T-helper 1 cell (primary cell): ENCODE measurements at places on chromosomes 5 and 9.

DNA sequence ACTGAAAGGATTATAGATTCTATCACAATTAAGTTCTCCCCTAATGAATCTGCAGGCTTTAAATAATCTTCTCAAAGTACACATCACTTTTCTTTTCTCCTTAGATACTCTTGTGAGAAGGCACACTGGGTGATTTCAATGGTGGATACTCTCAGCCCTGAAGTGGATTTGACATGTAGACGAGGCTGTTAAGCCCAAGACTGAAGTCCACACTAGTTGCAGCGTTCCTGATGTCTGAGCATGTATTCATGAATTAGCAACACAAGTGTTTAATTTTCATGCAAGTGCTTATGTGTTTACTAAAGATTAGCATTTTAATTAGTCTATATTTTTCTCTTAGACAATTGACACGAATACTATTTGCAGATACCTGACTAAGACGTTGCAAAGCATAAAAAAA, 218.9 kb downstream of the TMEM161B start:
- no peak for DNase-seq

- DNase-seq, result peak; percentile 43
Observed at GRCh38 chr9:97388721-97389238, 23.1 kb upstream of the TDRD7 start.

DNA sequence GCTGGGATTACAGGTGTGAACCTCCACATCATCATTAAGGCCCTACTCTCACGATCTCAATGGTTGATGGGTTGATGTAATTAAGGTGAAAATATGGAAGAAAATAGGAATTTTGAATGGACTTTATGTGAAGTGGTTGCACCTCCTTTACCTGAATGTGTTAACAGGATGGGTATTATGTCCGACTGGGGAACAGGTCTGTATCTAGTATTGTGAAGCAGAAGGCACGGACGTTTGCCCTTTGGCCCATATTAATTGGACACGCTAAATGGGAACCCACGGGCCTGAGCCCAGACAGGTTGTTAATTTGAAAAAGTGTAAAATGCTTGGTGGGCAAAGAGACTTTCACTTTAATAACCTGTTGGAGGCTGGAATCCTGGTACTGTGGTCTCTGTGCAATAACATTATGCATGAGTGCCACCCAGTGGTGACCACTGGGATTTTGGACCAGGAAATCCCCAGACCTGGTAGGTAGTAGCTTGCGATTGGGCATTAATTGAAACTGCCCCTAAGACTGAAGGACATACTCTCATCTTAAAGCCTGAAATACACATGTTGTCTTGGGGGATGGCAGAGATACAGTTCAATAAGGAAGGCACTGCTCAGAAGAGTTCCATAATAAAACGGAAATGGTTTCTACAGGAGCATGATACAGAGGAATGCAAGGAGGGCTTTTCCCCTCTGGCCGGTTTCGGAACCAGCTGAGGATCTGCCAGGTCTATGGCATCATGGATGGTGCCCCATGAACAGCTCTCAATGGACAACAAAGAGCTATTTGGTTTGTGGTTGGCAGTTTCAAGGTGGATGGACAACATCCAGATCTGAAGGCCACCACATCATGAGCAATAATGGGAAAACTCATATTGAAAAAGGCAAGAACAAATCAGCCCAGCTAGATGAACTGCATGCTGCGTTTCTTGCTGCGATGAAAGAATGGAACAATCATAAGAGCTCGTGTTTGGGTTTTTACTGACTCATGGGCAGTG, 26.2 kb upstream of the BICD2 start:
- DNase-seq, result peak; percentile 68

DNA sequence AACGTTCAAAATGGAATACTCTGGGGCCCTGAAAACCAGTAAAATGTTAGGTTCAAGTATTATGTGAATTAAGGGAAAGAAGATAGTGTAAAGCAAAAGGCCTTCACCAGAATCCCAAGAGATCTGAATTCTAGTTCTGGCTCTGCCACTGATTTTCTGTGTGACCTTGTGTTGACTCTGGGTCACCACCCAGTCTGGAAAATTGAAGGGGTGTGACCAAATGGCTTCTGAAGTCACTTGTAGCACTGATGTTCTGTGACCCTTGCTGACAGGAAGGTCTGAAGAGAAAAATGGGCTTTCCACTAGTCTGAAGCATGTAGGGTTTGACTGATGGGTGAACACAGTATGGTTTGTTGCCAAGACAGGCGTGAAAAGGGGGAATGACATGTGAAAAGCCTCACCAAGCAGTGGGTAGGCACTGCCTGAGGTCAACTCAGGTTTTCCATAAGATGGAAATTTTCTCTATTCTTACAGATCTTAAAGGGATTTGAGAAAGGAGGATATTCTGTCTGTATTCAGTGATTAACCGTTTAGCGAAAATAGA, 33.1 kb downstream of the ANP32B start:
- no peak for DNase-seq

- DNase-seq, result no peak
Observed at GRCh38 chr5:76836585-76836984, 13.2 kb upstream of the S100Z start.

DNA sequence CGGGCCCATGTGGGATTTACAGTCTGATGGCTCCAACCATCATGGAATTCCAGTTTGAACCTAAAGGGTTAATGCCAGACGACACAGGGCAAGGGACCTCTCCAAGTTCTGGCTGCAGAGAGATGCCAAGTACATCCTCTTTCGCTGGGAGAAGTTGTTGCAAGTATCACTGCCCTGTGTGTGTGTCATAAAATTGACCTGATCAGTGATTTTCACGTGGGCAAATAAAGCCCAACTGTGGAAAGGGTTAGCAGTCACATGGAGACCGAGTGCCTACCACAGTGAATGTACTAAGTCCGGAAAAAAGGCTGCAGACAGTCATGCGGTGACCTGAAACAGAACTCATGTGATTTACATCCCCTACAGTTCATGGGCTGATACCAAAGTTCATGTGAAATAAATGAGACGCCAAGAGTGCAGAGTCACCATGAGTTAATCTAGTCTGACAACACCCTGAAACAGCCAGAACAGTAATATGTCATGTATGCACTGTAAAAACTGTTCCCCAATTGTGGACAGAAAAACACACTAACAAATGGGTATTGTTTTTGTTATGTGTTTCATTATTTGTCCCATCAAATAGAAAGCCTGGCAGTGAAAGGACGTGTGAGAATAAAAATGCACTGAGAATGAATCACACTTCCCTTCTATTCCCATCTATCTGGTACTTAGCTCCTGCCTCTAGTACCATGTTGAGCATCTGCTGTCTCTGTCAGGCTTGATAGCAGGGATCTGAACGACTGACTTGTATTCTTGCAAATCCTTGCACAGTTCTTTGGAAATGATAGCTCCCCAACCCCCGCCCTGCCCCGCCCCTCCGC, 115.7 kb downstream of the SUSD1 start:
- DNase-seq, result no peak

GRCh38 chr9:92965759-92966517, 18.6 kb downstream of the FGD3 start:
- DNase-seq, result no peak

DNA sequence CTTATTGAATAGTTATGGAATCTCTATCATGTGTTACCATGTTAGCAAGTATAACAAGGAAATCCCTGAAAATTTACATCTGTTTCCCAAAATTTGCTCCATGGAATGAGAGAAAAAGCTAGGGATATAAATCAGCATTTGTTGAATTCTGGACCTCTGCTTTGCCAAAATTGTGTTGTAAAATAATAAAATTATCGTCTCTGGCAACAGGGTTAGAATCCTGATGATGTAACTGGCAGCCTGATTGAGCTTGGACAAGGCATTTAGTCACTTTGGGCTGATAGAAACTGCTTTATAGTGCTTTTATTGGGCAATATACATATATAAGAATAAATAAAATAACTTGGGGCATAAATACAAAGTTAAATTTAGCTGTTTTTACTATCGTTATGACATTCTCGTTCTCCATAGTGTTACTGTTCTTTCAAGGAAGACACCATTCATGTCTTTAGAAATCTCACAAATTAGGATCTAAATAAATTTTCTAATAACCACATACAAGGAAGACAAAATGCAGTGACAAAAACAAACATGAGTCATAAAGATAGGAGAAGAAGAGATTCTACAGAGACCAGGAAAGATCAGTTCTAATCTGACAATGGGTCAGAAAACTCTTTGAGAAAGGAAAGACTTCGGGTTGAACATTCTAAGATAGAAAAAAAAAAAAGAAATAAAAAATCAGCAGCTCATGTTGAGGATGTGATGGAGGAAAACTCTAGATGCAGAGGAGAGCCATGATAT, 145.0 kb upstream of the CDH10 start:
- no peak for DNase-seq

DNA sequence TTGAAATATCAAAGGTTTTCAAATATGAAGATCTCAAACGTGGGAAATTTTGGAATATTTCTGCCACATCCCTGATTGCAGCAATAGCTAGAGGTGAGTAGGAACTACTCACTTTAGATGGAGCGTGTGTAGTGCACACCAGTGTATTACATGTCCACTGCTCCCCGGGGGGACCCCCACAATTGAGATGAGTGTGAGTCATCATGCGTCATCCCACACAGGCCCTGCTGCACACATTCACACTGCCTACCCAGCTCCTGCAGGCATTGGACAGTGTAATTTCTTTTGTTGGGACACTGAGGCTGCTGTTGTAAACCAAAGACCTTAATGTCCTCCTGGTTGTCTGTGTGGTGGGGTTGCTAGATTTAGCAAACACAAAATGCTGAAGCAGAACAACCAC, 280.0 kb downstream of the GAS1 start:
- no peak for DNase-seq

DNA sequence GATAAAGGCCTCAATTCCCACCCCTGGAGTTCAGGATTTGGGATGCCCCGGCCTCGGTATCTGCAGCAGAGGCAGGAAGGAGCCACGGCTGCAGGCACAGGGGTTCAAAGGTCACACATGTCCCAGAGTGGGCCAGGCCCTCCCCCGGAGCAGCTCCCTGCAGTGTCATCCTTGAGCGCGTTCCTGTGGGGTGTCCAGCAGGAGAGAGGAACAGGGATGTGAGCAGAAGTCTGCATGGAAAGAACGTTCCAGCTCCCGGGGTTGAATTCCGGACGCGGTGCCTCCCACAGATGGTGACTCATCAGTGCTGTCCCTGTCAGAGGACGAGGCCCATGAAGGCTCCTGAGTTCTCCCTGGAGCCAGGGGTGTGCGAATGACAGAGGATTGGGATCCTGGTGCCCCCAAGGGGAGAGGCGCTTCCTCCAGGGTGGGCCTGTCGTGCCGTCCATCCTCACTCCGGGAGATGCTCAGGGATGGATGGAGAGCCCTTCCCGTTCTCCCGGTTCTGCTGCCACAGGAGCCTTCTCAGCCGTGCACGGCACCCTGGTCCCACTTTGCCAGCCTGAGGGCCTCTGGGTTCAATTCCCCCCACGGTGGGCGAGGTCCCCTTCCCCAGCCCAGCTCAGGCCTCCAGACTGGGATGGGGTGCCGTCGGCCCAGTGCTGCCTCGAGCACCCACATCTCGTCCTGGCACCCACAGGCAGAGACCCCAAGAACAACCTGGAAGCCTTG, 3.1 kb downstream of the LCN1 start:
- no peak for DNase-seq

DNA sequence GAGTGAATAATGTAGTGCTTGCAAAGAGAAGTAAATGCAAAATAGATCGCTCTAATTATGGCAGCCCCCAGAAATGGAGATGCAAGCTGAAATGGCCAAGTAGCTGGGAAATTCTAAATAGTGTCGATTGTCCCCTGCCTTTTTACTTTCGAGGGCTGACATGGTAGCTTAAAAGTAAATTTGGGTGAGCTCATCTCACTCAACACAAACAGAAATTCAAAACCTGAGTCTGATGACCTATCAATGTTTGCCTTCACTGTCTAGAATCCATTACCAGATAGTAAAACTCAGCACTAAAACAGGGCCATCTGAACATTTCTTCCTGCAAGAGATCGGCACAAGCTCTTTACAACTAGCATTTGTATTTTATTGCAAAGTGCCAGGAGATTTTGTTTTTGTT, 7.0 kb upstream of the LHX2 start:
- no peak for DNase-seq

- DNase-seq, result no peak
Observed at GRCh38 chr5:82004511-82004910, 32.7 kb downstream of the ATG10 start.

GRCh38 chr5:105380126-105380525, 1817.5 kb upstream of the NUDT12 start:
- no peak for DNase-seq

DNA sequence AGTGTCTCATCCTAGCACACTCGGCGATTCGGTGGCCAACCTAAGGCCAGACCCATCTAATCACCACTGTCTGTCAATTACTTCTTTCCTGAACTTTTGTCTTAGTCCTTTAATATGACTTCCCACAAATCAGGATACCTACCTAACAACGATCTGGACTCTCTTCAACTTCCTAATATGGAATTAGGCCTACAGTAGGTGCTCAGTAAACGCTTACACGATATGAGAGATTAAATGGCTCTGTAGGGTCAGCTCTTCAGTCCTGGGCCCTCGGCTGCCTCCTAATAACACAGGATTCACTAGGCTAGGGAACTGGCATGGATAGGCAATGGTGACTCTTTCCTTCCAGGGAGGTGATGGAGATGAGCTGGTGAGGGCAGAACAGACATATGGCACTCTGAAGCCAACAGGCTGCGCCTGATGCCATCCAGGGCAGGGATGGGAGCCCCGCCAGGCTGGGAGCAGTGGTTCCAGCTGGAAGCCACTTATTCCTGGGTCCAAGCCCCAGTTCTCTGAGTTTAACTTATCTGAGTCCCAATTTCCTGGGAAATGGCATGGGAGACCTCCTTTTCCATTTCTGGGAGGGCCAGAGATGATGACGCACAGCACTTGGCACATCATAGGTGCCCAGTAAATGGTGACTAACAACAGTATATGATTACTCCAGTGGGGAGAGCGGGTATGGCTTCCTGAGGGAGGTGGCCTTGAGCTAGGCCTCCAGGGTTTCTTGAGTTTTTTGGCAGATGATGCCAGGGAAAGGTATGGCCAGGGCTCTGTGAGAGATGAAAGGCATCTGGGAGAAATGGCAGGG, 7.3 kb downstream of the PDGFRB start:
- no peak for DNase-seq

GRCh38 chr5:155676967-155677366, 650.0 kb upstream of the SGCD start:
- no peak for DNase-seq

GRCh38 chr5:1343931-1344901, 683 bp downstream of the CLPTM1L start:
- no peak for DNase-seq

DNA sequence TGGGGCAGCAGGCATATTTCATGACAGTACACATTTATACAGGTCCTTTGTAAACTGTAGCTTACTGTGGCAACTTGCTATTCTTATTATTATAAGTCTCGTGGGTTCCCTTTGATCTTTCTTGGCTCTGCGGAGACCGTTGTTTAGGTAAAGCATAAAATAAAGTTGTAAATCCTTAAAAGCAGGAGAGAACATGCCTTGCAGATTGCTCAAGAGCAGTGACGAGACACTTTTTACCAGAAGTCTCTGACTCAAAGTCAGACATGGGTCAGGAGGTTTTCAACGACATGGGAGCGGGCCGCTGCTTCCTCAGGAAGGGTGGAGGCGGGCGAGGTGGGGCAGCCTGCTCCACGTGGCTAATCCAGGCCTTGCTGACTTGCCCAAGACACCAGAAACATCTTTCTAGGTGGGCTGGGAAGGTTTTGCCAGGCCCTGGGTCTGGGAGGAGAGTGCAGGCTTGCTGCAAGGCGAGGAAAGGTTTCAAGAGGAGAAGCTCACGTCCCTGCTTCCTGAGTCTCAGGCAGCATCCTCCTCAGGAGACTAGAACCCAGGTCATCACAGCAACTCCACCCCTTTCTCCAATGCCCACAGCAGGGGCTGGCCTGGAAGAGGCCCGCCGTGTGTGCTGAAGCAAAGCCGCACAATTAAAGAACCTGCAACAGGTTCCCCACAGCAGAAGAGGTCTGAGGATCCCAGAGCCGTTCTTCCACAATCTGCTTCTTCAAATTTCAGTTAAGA, 6.5 kb downstream of the TBC1D2 start:
- no peak for DNase-seq
